ENCODE measurements at places on chromosomes 1 and 21.

GRCh38 chr1:93415296-93415695 lies 32.6 kb upstream of the FNBP1L start:
- DNase-seq, result no peak

GRCh38 chr1:97247196-97247595 lies 525.6 kb downstream of the PTBP2 start:
- no peak for DNase-seq

- no peak for DNase-seq
Measured at GRCh38 chr1:182392050-182393028, 749 bp upstream of the GLUL start.

- DNase-seq, result no peak
Measured at GRCh38 chr1:67723620-67724019, 38.6 kb downstream of the GADD45A start.

GRCh38 chr1:162420120-162420519 lies 8.2 kb upstream of the SH2D1B start:
- no peak for DNase-seq

- no peak for DNase-seq
Measured at GRCh38 chr1:67308136-67308535, 463 bp downstream of the IL12RB2 start.

DNA sequence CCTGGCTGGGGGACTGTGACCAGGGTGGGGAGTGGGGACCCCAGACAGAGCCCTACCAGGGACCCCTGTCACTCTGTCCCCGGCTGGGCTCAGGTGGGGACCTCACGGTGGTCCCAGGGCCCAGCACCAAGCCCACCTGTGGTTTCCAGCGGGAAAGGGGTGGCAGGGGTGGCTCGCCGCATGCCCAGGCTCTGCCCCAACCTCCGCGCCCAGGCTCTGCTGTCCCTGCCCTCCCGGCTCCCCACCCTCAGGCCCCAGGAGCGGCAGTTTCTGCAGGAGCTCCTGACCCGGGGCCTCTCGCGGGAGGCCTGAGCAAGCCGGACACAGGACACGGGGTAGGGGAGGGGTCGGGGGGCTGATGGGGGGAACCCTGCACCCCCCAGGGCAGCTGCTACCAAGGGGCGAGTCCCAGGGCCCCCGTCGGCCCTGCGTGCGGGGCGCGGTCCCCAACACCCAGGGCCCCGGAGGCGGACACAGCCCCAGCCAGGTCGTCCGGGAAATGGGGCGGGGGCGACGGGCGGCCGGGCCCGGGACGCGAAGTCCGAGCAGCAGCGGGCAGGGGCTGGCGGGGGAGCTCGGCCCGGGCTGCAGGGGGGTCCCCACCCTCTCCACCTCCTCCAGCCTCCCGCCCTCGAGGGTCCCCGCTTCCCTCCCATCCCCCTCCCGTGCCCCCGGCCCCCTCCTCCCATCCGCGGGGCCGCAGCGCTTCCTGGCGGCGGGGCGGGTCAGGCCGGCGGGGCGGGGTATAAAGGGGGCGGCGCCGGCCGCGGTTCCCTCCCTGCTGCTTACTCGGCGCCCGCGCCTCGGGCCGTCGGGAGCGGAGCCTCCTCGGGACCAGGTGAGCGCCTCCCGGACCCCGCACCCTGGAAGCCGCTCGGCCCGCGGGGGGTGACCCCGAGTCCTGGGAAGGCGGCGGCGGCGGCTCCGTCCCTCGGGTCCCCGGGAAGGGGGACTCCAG lies at the start of gene COL6A2:
Gene COL6A2 (plus strand): TSS at position 777 of the 958 bp plus-strand sequence.
- peak; percentile 46 for DNase-seq

DNA sequence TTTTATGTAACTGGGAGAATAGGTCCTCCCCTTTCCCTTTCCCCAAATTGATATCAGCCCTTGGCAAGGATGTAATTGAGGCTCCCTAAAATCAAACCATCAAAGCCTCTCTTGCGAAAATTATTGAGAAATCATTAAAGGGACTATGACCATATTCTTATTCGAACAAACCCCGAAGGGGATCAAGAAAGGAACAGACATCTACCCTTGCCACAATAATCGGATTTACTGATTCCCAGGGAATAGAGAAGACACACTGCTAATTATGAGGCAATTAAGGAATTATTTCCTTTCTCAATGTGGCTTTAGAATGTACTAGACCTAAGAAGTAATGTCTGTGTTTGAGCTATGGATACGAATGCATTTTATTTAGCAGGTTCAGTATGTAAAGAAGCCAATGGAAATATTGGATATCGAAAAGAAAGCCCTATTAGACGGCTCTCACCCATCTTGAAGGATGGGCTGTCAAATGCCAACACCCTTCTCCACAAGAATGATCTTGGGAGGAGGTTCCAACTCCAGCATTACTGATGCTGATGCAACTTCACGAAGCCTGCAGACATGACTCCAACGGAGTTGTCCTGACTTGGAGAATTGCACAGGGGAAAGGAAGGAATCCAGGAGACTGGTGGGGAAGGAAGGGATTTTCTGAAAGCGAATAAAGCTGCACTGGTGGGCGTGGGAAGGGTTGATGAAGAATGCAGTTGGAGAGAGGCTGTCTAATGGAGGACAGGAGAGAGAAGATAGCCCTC lies 11.6 kb upstream of the PTPRF start:
- DNase-seq, result no peak

DNA sequence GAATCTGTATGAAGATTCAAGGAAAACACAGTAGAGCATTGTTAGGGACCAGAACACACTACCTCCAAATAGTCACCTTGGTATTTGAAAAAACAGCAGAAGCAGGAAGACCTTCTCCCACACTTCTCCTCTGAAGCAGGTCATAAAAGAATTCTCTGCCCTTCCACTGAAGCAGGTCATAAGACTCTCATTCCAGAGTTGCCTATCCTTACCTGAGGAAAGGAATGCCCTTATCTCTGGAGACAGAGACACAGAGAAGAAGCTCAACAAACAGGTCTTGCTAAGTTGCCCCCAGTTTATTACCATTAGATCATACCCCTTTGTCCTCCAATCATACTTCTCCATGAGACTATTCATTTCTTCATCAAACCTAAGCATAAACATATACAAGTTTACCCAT lies 225.8 kb upstream of the TNR start:
- DNase-seq, result no peak

DNA sequence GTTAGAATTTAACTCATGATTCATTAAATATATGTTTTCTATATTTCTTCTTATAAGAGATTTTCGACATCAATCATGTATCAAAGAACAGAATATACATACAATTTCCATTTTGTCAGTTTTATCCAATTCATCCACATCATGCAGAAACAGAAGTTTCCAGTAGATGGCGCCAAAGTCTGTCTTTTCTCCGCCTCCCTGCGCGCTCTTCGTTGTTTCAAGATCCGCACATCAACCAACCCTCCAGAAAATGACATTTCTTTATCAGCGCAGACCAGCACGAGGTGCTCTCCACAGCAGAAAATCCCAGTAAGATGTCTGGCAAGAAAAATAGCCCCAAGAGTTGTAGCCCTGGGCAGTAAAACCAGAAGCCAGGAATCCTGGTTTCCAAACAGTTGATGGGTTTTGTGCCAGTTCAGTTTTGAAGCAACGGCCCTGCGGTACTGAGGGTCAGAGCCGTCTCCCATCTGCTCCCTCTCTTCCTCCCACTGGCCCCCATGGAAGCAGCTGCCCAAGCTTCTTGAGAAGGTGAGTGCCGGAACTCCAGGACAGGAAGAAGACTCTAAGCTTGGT lies 38.6 kb upstream of the GPR137B start:
- DNase-seq, result peak; percentile 18

DNA sequence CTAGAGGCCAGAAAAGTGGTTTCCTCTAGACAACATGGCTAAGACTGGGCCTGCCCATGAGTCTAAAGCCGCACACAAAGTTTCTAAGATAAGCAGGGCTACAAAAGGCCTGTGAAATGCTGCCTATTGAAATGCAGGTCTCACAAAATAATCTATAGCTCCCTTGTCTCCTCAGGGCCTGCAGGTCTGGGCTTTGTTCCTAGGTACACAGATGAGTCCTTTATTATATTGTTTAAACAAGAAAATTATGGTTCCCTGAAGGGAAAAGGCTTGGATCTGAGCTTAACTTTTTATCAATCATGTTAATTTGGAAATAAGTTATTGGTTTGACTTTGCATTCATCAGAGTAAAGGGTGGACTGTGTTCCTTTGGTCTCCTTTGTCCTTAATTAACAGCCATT lies 413.4 kb upstream of the BEND5 start:
- DNase-seq, result no peak

DNA sequence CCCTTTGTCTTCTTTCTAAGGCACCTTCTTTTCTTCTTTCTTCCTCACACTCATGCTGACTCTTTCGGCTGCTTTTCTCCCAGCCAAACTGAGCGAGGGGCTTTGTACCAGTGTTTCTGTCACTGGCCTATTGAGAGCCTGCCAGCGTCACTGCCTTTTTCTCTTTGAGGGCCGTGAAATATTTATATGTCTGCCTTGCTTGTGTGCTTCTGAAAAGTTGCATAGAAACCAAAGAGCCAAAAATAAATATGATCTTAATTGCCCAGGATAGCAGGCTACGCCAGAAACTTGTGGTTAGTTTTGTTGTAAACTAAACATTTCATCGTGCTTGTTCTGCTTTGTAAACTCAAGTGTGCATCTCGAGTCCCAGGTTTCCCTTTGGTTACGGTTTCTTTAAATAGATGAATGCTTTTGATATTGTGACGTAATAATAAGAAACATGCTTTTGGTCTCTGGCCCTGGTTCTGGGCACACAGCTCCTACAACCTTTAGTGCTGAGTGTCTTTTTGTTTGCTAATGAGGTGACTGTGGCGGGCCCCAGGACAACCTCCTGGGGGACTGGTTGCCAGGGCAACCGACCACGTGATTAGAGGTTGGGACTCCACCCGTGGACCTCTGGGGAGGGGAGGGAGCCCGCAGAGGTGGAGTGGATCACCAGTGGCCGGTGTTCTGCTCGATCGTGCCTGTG lies 10.8 kb downstream of the SLC37A1 start:
- DNase-seq, result no peak

GRCh38 chr1:208025031-208025430 lies 114.1 kb upstream of the CD34 start:
- no peak for DNase-seq

GRCh38 chr1:245621589-245621988 lies 466.8 kb downstream of the KIF26B start:
- DNase-seq, result no peak

All from stimulated activated CD4-positive, alpha-beta T cell treated with anti-CD3 and anti-CD28 coated beads, Interleukin-15, amount 100 ng/mL, for 48 hours (primary cell).